Fibroblast of pulmonary artery (primary cell): ENCODE measurements at places on chromosomes 6 and 20.

GRCh38 chr6:90770778-90771177, 183.9 kb upstream of the MAP3K7 start:
- DNase-seq, result no peak

GRCh38 chr6:107735906-107736635, 88.0 kb downstream of the SCML4 start:
- DNase-seq, result no peak

DNA sequence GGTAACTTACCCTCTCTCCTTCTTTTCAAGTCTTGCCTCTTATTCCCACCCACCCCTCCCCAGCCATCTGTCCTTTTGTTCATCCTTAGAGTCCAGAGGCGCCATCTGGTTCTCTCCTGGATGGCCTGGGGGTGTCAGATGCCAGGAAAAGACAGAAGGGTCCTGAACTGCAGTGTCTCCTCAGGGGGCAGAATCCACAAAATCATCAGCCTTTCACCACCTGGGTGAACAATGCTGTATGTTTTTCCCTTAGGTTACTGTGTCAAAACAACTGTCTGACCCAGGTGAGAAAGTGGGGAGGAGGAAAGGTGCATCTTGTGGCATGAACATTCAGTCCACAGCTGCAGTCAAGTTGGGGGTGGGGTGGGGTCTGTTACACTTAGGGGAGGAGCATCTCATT, 47.9 kb upstream of the FYN start:
- DNase-seq, result no peak

DNA sequence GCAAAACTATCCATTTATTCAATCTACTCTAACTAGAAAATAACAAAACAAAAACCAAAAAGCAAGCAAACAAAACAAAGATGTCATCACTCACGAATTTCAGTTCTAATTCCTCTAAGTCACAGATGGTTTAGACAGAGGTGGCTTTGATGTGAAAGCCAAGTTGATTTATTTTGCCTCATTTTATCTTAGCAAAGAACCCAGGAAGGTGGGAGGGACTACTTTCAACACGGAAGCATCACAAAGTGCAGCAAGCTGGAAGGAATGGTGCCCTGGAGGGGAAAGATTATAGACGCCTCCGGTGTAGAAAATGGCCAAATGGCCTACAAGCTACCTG, 88.4 kb downstream of the LAMP5 start:
- DNase-seq, result no peak

DNA sequence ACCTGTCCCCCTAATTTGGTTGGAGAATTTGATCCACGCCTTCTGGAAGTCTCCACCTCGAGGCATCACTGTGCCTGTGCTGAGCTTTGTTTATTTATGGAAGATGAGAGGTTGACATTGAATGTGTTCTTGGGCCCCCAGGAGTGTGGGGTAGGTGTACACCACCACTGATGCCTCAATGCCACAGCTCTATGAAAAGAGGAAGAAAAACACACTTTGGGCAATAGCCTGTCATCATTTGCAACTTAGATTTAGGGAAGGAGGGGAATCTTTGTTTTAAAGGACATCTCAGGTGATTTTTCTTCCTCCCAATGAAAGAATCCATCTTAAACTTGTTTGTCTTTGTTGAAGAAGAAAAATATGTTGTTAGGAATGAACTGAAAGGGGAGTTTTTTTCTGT, 42.6 kb downstream of the TBC1D7 start:
- DNase-seq, result no peak

DNA sequence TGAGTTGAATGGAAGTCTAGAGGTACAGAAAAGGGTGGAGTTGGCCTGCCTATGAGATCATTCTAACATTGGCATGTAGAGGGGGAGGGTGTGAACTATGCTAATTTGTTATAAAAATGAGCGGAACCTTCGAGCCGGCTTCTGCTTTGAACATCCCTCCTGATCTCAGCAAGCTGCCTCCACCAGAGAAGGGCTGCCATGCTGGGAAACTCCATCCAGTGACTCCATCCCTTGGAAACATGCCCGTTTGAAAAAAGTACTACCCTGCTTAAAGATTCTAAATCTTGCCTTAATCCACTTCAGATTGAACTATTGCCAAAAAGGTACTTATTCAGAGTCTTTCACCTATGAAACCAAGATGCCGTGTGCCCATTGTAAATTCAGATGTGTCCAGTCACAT, 43.6 kb upstream of the TMEM170B start:
- DNase-seq, result no peak

- DNase-seq, result peak; percentile 92
These were observed 55.0 kb downstream of the TRIM38 start for GRCh38 chr6:26017632-26017966.

DNA sequence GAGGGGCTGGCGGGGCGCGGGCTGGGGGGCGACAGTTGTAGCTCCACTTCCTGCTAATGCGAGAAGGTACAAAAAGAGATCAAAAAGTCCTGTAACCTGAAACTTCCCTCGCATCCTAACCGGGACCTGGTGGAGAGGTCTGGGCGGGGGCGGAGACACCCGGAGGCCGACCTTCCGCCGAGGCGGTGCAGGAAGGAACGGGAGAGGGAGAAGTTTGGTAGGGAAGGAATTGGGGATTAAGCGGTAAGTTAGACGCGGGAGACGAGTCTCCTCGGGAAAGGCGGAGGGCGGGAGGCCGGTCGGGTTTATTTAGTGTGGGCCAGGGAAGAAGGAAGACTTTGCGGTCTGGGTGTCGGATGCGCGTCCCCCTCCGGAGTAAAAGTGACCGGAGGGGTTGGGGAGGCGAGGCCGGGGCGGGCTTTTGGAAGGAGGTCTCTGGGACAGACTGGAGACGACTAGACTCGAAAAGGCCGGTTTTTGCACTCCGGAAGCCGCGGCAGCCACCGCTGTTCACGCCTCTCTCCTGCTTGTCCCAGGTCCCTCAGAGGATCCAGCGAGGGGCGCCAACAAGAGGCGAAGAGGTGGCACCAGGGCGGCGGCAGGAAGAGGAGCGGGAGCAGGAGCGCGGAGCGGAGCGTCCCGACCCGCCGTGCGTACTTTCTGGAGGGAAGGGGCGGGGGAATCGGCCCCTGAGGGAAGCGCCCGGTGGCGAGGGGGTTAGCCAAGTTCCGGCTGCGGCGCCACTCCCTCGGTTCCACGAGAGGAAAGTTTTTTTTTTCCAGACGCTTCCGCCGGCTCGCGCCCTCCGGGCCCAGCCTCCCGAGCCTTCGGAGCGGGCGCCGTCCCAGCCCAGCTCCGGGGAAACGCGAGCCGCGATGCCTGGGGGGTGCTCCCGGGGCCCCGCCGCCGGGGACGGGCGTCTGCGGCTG, 734 bp downstream of the TPBG start:
- DNase-seq, result peak; percentile 69

GRCh38 chr6:127695108-127695507, 118.1 kb downstream of the C6orf58 start:
- no peak for DNase-seq

DNA sequence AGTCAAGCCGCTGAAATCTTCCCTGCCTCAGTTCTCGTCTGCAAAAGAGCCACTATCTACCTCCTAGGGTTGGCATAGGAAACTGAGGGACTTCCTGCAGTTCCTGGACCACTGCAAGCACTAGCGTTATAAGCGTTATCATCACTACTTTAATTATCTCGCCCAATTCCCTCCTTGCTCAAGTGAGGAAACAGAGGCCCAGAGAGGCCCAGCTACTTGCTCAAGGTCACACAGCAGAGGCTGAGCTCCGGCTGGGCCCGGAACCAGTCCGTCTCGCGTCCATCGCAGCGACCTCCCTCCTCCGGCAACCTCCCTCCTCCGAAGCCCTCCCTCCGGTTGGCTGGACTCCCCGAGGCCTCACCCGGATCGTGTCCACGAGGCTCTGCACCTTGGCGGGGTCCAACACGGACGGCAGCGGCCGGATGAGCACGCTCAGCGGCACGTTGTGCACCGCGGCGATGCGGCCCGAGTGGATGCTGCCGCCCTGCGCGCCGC, 338 bp downstream of the SRXN1 start:
- DNase-seq, result peak; percentile 61

- peak; percentile 29 for DNase-seq
These were observed 3.6 kb downstream of the TOP1 start for GRCh38 chr20:41032271-41032670.
